ENCODE measurements at places on chromosomes 2 and 18.

GRCh38 chr18:79938196-79938595 is 13.3 kb downstream of the SLC66A2 start:
- DNase-seq = no peak

DNA sequence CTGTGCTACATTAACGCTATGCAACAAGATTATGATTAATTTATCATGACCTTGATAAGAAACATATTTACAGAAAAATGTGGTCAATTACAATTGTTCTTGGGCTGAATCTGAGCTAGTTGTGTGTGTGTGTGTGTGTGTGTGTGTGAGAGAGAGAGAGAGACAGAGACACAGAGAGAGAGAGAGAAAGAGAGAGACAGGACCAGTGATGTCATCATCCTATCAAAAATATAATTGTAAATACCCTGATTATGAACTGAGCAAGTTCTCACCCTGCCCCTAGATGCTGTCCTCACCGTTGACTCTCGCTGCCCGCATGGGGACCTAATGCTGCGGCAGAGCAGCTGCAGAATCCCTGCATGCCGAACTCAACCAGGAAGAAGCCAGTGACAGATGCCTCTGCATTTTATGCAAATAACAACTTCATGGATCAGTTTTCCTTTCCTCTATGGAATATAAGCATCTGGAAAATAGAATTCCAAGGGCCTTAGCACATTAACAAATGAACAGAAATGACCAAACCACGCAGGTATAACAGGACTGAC is 512.5 kb downstream of the PLCL1 start:
- DNase-seq = no peak

- no peak for DNase-seq
Observed at GRCh38 chr2:183244300-183244844, 120.1 kb downstream of the NUP35 start.

DNA sequence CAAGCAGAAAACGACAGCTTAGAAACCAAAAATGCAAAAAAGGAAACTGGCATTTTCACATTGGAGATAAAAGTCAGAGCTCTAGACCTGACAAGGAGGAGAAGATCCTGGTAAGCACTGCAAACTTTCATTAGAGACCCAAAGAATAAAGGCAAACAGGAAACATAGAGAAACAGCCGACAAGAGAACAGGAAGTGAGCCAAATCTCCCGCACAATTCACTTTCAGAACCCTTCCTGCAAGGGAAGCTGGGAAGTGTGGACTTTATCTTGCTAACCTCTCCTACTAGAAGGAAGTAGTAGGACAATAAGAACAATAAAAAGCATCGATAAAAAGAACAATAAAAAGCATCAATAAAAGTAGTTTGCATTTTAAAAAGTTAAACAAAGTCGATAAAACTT is 417.8 kb upstream of the SPHKAP start:
- no peak for DNase-seq

DNA sequence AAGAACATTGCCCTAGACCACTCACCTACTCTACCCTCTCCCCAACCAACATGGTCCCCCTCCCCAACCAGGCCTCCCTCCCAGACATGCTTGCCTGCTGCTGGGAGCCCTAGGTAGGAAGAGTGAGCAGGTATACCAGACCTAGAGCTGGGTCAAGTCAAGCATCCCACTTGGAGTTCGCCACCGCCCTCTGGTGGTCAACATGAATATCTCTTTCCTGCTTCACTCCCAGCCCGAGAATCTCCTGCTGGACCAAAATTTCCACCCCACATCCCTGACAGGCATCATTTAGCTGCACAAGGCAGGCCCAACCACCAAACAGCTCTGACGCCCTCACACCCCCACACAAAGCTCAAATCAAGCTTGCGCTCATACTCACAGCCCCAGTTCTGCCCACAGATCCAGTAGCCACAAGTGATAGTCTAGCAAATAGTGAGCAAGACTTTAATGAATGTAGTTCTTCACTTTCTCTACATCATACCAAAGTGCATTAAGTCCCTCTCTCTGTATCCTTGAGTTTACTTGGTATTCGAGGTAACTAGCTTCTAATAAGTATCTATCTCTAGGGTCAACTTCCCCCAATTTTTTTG is 116.0 kb downstream of the TNS1 start:
- no peak for DNase-seq

- DNase-seq = peak; percentile 77
Observed at GRCh38 chr2:241808721-241809382, at the start of gene NEU4. Gene NEU4 (plus strand): TSS chr2:241809193. CDS start chr2:241814485, 5,292 bp downstream.

DNA sequence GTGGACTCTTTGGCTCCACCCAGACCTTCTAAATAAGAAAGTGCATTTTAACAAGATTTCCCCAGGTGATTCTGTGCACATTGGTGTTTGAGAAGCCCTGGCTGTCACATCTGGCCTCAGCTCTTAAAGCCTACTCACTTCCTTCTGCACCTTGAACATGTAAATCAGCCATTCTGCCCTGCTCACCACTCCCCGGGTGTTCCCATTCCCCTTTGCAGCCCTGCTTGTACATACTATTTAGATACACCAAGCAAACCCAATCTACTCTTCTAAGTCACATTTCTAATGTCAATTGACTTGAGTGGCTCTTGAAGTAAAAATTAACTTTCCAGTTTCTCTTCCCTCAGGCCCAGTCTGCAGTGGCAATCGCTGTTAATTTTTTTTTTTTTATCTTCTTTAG is 13.1 kb upstream of the SCN1A start:
- DNase-seq = no peak

DNA sequence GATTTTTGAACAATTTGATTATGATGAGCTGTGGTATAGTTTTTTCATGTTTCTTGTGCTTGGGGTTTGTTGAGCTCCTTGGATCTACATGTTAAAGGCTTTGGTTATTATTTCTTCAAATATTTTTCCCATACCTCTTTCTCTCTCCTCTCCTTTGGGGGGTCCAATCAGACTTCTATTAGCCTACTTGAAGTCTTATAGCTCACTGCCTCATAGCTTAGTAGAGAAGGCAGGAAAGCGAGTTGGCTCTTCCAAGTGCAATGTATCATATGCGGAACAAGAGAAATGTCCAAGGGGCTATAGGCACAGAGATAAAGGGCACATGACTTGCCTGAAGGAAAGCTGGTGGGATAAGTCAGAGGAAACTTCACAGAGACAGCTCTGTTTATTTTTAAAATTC is 14.1 kb upstream of the FABP1 start:
- DNase-seq = no peak

DNA sequence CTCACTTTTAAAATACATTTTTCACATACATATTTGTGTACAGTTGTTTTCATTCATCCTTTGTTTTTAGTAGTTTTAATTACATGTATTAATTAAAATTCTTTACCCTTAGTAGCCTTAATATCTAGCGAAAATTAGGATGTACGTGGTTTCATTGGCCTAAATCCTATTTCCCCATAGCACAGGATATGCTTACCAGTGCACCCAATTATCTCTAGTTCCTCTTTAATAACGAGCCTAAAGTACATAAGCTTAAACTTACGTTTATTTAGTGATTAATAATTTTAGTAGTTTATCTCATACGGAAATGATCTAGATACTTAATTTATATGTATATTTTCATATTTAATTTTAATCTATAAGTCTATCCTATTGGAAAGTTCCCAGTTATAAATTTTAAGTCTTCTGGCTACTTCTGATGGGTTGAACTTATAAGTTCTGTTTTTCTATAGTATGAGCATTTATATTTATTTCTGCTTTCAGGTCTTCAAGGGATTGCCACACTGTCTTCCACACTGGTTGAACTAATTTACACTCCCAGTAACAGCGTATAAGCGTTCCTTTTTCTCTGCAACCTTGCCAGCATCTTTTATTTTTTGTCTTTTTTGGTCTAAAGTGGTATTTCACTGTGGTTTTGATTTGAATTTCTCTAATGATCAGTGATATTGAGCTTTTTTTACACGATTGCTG is 21.4 kb upstream of the RUFY4 start:
- DNase-seq = no peak

DNA sequence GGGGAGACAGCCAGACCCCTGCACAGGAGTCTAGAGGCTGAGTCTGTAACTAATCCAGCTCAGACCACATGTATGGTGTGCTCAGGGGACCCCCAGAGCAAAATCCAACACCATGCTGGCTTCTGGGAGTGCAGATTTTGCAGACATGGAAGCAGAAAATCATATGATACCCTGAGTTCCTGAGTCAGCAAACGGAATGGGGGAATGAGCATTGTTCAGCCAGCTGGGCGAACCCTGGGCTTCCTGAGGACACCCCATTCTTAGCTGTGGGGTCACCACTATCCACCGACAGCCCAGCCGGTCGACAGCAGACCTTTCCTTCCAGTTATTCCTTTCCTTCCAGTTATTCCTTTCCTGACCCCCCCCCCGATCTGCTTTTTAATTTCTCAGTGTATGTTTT is 322.9 kb downstream of the GBX2 start:
- DNase-seq = no peak

- DNase-seq = no peak
Observed at GRCh38 chr2:173941567-173941966, 23.6 kb downstream of the SP3 start.

DNA sequence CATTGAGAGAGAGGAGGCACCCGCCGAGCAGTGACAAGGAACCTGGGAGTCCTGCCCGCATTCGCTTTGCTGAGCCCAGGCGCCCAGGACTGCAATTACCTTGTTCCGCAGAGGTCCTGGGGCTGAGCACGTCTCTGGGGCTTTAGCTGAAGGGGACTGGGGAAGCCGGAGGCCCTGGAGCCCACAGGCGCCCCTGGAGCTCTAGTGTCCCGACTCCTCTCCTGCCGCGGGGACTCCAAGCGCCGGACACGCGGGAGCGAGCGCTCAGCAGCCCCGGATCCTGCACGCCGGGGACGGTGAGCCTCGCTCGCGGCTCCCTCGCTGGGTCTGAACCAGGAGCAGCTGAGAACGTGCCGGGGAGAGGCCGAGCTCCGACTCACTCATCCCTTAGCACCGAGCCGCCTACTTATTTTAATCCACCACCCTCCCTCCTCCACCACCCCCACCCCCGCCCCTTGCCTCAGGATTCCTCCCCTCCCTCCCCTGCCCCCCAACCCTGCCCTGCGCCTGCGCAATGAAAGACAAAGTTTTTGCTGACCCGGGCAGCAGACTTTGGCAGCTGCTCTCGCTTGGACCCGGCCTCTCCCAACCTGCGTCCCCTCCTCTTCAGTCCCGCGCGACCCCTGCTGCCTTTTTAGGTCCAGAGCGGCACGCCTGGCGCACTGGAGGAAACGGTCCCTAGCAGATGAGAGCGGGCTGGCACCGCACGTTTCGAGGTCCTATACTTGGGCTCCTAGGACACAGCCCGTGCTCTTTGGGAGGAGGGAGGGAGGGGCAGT is at the start of gene OSR1:
Gene OSR1, minus strand, starts transcription at position 382 of the 779 bp plus-strand sequence. CDS start 4,818 bp downstream, outside the sequence.
- peak; percentile 90 for DNase-seq

Measured in upper lobe of left lung (tissue), 6 donors.